ENCODE measurements at places on chromosomes 7 and 10. TPM values are rescaled to one million over a fixed set of nuclear protein-coding genes. Genes with fewer than 3 reads are reported as not detected.
A peak's percentile ranks its signal among the peaks of the same experiment; 100 is the strongest.

- DNase-seq = no peak
Observed at GRCh38 chr10:90204956-90205314, 503.5 kb downstream of the KIF20B start.

Gene FOXI2
- polyA plus RNA-seq = 1.4 TPM

GRCh38 chr10:95430231-95430951 is 130.8 kb downstream of the SORBS1 start:
- peak; percentile 63 for DNase-seq

GRCh38 chr7:92589056-92589455 is 1.1 kb downstream of the FAM133B start:
- DNase-seq = no peak

GRCh38 chr10:76401006-76401405 is 969.6 kb downstream of the LRMDA start:
- DNase-seq = no peak

DNA sequence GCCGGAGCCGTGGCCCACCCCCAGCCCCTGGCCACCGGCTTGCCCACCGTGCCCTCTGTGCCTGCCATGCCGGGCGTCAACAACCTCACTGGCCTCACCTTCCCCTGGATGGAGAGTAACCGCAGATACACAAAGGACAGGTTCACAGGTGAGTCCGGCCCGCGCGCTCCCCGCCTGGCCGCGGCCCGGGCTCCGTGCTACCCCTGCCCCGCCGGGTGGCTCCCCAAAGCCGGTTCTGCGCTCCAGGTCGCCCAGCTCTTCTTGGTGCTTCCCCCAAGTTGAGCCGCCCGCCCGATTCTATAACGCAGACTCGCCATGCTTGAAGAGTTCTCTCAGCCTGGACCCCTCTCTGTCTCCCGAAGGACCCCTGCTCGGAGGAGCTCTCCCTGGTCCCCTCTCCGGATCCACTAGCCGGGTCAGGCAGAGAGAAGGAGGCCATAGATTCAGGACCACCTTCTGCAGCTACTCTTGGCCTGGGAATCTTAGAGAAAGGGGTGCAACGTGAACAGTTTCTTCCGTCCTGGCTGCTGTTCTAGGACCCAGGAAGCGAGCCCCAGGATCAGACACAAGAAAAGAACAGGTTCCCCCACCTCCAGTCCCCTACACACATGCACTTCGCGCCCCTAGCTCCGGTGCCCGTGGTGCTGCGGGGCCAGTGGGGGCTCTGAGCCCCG is 999 bp downstream of the TLX1 start:
- DNase-seq = no peak

Gene CTAGE6
- not detected for polyA plus RNA-seq

GRCh38 chr7:92251181-92251580 is 5.4 kb downstream of the ANKIB1 start:
- DNase-seq = no peak

DNA sequence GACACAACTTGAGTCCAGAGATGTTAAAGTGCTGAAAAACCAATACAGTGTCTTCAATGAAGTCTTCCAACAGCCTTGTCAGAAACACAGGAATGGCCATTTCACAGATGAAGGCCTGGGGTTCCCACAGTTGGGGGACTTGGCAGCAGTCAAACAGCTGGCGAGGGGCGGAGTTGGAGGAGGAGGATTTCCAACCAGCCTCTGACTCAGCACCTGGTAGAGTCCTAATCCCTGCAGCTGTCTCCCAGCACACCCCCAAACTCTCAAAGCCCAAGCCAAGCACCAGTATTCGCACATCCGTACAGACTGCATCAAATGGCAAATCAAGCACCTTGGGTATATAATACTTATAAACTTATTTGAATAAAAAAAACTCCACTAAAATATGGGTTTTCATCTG is 28.0 kb downstream of the CTBP2 start:
- no peak for DNase-seq

- DNase-seq = peak; percentile 31
Observed at GRCh38 chr7:80699045-80699638, 60.7 kb downstream of the CD36 start.

DNA sequence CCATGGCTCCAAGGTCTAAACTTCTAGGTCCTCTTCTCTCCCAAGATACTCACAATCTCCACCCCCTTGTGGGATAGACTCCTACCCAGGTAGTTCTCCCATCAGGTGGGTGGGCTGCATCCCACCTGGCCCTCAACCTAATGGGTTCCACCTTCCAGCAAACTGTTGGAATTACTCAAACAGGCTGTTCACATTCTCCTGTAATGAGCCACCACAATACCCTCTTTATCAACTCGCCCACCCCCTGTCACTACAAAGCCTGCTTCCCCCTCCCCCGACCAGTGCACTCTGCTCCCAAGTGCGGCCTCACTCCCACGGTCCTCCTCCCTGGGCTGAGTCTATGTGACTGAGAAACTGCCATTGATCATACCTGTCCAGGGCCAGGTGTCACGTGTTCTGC is 10.4 kb upstream of the HTR5A start:
- DNase-seq = no peak

Gene COPG2
- polyA plus RNA-seq = 61.0 TPM

- DNase-seq = no peak
Observed at GRCh38 chr10:62653254-62653653, 151.3 kb upstream of the ADO start.

GRCh38 chr10:78685466-78686103 is 383.2 kb upstream of the ZMIZ1 start:
- no peak for DNase-seq

DNA sequence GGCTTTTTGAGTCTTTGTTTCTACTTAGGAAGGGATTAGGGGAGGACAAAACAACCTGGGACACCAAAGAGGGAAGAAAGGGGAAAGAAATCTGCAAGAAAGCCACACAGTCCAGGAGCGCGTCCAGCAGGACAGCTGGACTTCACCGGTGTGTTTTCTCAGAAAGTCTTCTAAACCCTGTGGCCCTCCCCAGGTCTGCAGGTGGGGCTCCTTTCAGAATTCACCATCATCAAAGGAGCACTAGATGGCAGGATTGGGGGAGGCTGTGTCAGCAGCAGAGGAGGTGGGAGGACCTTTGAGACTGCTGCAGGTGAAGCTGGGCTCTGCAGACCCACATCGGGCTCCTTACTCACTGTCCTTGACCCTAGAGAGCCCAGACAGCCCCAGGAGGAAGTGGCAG is 13.9 kb upstream of the DRGX start:
- DNase-seq = no peak

Gene CDC14C
- 0.04 TPM for polyA plus RNA-seq

GRCh38 chr10:104515678-104516199 is 125.4 kb upstream of the SORCS3 start:
- no peak for DNase-seq

- no peak for DNase-seq
Observed at GRCh38 chr10:30422151-30422695, 11.8 kb upstream of the MAP3K8 start.

DNA sequence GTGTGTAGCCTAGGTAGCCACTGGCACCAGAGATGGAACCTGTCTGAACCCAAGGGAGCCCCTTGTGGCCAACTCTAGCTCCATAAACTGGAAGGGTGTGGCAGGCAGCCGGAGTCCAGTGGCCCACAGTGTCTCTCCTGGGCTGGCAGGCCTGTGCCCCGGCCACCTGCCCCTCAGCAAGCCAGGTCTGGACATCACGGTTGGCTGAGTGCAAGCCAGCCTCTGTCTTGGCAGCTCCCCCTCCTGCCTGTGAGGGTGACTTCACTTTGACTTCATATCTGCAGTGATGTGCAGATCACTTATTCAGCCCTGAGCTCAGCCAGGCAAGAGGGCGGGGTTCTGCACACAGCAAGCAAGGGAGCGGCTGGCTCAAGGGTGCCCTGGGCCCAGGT is 1.3 kb upstream of the RET start:
- DNase-seq = no peak

DNA sequence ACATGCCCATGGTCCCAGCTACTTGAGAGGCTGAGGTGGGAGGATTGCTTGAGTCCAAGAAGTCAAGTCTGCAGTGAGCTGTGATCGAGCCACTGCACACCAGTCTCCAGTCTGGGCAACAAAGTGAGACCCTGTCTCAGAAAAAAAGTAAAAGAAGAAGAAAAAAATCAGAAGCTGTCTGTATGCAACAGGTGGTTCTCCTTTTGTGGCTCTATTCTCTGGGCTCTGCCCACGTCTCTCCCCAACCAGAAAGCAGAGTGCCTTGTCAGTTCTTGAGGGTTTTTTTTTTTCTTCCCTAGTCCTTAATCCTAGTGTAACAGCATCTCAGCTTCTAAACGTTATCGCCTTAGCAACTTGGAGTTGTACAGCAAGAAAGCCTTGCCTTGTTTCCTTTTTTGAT is 89.5 kb downstream of the PRKCQ start:
- DNase-seq = no peak

Gene SLC39A12
- not detected for polyA plus RNA-seq

Gene PGAM2
- 3.4 TPM for polyA plus RNA-seq

- no peak for DNase-seq
Observed at GRCh38 chr7:151755131-151755801, 121.6 kb downstream of the PRKAG2 start.

DNA sequence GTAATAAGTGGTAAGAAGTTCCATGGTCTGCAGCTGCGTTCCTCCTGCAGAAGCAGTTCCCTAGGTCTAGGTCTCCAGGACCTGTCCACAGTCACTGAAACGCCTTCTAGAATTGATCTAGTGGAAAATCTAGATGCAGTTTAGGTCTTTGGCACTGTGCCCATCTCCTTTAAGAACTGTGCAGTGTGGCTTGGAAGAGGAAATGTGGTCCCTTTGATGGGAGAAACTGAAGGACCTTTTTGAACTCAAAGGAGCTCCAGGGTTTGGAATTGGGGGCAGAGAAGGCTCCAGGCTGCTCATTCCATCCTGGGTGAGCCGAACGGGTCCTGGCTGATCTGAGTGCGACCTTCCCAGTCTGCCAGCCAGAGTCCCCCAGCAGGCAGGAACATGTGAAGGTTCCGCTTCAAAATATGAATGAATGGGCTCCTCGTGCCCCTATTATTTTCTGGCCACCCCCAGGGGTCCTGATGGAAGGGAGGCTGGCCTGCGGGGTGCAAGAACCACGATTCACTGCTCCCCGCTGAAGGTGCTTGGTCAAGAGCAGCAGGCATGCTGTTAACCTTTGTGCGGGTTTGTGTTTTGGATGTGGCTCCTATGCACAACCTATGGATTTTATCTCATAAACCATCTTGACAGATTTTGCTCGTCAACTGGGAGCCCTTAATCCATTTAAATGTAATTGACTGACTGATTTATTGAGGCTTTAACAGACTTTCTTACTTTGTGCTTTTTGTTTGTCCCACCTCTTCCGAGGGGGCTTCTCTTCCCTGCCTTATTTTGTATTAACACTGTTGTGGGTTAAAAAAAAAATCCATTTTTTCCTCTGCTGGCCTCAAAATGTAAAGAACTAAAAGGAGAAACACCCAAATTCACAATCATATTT is 36.7 kb downstream of the ZNF467 start:
- no peak for DNase-seq

DNA sequence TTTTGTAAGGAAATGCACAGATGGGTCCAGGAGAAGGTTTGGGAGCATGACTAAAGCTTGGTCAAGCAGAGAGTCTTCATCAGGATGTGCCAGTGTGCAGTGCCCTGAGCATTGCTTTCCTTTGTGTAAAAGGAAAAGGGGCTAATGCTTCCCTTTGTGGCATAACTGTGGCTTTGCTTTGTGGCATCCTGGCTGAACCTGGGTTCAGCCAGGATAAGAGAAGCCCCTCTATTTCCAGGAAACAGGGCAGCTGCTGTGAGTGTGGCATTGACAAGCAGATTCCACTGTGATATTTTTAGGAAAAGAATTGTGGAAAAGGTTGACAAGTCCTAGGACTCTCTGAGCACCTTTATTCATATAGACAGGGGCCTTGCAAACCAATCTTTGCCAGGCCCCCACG is 193.4 kb upstream of the CXCL12 start:
- no peak for DNase-seq

- DNase-seq = no peak
Observed at GRCh38 chr10:132926777-132927650, 15.4 kb downstream of the CFAP46 start.

DNA sequence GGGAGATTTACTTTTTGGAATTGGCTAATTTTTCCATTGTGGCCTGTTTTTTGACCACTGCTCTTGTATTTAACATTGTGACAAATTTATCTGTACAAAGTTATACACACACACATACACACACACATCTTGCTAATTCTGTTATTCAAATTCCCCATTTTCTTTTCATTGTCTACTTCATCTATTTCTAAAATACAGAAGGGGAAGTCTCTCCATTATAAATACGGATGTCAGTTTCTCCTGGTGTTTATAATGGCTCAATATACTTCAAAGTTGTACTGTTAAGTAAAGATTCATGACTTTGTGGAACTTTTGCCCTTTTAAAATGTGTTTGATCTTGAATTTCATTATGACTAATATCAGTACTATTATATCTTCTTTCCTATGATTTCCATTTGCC is 81.0 kb downstream of the CNOT4 start:
- no peak for DNase-seq

- DNase-seq = no peak
Observed at GRCh38 chr10:75817198-75817597, 385.8 kb downstream of the LRMDA start.

Gene GIMAP2
- 7.2 TPM for polyA plus RNA-seq

DNA sequence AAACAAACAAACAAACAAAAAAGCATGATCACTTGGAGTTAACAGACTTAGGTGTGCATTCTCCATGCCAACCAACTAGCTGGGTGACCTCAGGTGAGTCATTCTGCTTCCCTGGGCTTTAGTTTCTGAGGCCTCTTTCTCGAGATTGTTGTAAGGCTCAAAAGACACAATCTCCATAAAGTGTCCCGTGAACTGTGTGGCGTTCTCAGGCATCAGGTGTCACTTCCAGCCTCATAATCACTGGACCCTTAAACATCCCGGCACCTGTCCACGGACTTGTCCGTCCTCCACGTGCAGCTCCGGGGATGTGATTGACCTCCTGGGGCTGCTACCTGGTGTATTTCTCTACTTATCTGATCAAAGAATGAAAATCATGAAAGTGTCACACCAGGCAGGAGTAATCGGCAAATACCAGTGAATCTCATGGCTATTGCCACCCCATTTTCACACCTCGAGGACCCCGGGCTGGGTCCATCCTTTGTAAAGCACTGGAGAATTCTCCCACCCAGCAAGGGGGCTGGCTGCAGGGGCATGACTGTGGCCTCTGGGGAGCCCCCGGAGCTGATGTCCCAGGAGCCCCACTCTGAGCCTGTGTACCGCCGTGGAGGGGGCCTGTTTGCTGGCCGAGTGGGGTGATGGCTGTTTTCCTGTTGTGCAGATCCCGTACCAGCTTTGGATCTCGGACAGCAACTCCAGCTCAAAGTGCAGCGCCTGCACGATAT is 189.8 kb upstream of the SH2B2 start:
- DNase-seq = no peak

DNA sequence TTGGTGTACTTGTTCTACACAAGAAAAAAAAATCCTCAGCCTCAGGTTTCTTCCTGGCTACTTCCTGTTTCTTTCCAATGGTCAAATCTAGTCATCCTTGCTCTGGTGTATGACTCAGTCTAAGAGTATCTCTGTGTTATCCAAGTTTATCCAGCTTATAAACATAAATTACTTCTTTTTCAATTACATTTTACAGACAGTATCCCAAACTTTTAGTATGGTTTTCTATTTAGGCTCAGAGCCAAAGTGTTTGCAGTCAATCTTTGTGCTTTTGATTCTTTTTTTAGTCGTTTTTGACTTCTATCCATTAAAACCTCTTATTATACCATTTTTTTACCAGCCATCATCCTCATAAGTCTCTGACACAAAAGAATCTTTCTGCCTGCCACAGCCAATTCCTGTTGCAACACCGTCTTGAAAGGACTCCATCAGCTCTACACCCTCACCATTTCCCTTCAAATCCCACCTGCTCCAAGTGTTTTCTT is 294.6 kb downstream of the PTEN start:
- DNase-seq = no peak

All from renal pelvis (tissue), 12 donors.